CD4-positive, alpha-beta T cell treated with Interleukin-2 at 100 ng/mL for 4 hours (primary cell): ENCODE measurements at places on chromosomes 3 and 15.

GRCh38 chr3:195191580-195191979 lies 79.4 kb downstream of the XXYLT1 start:
- DNase-seq = no peak

- no peak for DNase-seq
Measured at GRCh38 chr3:149815321-149815720, 2.3 kb downstream of the RNF13 start.

GRCh38 chr15:71329497-71330260 lies 214.4 kb downstream of the THSD4 start:
- DNase-seq = no peak

GRCh38 chr3:3628676-3629328 lies 170.4 kb upstream of the LRRN1 start:
- DNase-seq = no peak

GRCh38 chr3:17585394-17586325 lies 156.8 kb downstream of the TBC1D5 start:
- DNase-seq = no peak

GRCh38 chr15:100021653-100022052 lies 288.4 kb upstream of the LYSMD4 start:
- DNase-seq = no peak

GRCh38 chr3:127805026-127805753 lies 17.1 kb downstream of the MGLL start:
- no peak for DNase-seq

DNA sequence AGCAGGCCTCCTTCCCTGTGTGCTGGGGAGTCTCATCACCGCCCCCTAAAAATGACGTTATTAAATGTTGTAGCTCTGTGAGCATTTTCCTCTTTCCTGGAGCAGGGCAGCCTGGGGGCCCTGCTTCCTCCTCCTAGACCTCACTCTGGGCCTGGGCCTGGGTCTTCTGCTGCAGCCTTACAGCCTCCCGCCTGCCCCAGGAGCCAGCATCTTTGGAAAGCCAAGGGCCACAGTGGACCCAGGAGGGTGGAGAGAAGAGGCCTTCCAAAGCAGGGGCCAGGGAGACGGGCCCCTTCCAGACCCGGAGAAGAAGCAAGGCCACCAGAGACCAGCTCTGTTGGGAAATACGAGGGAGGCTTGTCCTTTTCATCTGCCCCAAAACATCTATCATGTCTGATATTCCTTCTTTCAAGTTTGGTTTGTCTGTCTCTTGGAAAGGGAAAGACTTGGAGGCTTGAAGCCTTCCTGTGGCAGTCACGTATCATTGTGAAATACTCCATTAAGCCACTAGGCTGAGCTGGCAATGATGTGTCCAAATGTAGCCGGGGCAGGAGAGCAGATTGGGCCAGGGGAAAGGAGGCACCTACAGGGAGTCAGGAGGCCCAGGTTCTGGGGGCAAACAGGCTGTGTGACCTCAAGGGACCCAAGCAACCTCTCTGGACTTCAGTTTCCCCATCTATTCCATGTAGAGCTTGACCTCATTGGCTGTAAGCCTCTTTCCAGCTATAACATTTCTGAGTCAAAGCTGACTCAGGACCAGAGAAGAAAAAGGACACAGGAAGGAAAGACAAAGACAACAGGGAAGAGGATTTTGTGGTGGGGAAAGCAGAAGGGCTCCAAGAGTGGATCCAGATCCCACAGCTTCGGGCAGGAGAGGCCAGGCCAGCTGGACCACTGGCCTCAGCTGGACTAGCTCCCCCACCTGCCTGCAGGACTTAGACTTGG lies 31.1 kb downstream of the CYP11A1 start:
- DNase-seq = no peak

GRCh38 chr15:93478947-93479346 lies 389.9 kb upstream of the RGMA start:
- no peak for DNase-seq

- DNase-seq = no peak
Measured at GRCh38 chr3:10506696-10507095, 1.3 kb upstream of the ATP2B2 start.

GRCh38 chr15:96728591-96728990 lies 398.1 kb downstream of the NR2F2 start:
- no peak for DNase-seq

DNA sequence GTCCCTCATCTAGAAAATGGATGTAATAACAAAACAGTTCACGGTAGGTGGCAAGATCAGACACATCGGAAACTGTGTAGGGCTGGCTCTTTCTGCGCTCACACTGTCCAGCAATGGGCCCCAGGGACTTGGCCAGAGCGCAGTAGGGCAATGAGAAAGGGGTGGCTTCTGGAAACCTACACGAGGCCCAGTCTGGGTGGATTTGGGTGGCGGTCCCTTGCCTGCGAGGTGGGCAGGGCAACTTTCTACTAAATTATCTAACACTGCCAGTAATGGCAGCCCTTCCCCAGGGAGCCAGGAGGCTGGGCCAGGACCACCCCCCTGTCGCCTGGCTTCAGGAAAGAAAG lies 2.1 kb upstream of the TNK2 start:
- no peak for DNase-seq

GRCh38 chr3:11638495-11639358 lies 5.0 kb downstream of the VGLL4 start:
- DNase-seq = no peak

DNA sequence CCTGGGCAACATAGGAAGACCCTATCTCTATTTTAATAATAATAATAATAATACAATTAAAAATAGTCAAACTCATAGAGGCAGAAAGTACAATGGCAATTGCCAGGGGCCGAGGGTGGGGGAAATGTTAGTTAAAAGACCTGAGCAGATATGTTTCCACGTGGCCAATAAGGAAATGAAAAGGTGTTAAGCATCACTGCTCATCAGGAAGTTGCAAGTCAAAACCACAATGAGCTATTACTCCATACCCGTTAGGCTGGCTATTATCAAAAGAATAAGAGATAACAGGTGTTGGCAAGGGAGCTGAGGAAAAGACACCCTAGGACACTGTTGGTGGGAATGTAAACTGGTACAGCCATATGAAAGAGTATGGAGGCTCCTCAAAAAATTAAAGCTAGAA lies 60.4 kb upstream of the PRSS50 start:
- no peak for DNase-seq

GRCh38 chr3:71142441-71143161 lies 440.9 kb downstream of the FOXP1 start:
- no peak for DNase-seq

DNA sequence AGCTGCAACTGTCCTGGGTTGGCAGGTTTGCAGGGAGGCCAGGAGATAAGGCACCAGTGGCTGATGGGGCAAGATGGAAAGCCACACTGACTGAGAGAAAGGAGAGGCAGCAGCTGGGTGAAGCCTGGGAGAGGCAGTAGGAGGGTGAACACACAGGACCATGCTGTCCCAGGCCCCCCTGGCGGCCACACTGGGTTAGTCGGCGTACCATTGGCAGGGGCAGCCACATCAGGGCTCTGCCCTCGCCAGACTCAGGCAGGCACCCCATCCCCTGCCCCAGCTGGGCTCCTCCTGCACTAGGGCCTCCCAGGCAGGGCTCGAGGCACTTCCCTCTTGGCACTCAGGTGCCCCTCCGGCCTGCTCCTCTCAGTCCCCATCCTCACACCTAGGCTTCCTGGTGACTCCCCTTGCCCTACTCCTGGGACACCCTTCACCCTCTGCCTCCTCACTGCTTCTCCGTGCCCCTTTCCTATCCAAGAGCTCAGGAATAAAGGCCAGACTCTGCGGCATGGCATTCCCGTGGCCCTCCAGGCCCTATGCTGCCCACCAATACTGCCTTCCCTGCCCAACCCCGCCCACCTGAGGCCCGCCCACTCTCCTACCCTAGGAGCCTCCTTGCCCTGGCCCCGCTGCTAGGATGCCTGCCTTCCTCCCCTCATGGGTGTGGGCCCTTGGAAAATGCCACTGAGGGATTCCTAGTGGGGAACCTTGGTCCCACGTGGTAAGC lies 28.7 kb upstream of the DUSP7 start:
- DNase-seq = no peak

- peak; percentile 24 for DNase-seq
Measured at GRCh38 chr3:26712211-26713026, 89.8 kb downstream of the LRRC3B start.

- no peak for DNase-seq
Measured at GRCh38 chr15:76954744-76955143, 23.2 kb downstream of the RCN2 start.

DNA sequence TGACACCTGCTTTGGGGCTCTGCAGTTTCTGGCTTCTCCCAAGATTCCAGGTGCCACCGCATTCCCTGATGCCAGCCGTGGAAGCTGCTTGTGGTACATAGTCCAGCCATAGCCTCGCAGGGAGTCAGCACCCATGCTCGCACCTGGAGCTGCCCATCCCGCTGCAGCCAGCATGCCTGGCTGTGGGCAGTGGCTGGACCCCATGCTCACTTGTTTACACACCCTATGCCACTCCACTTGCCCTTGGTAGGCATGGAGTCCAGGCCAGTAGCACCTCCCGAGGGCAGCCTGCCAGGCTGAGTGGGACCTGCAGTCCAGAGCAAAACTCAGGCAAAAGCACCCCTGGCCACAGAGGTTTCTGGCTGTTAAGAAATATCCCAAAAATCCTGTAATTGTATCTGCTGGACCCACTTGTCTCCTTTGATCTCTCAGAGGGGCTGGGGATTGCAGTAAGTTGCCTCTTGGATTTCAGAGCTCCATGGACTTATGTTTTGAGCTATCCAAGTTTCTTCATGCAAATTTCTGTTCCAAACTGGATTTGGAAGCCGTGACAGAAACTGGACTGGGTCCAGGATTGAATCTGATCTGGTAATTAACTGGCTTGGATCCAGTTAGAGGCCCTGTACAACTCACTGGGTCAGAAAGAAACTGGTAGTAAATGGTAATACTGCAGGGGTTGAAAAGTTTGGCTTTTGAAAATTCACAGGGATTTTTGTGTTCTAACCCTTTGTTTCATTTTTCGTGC lies 149.3 kb downstream of the FMN1 start:
- no peak for DNase-seq

GRCh38 chr3:42213417-42213816 lies 52.6 kb downstream of the CCK start:
- no peak for DNase-seq

GRCh38 chr15:54772663-54773062 lies 424.1 kb downstream of the RSL24D1 start:
- DNase-seq = no peak

GRCh38 chr15:61476741-61477140 lies 247.6 kb upstream of the RORA start:
- no peak for DNase-seq

DNA sequence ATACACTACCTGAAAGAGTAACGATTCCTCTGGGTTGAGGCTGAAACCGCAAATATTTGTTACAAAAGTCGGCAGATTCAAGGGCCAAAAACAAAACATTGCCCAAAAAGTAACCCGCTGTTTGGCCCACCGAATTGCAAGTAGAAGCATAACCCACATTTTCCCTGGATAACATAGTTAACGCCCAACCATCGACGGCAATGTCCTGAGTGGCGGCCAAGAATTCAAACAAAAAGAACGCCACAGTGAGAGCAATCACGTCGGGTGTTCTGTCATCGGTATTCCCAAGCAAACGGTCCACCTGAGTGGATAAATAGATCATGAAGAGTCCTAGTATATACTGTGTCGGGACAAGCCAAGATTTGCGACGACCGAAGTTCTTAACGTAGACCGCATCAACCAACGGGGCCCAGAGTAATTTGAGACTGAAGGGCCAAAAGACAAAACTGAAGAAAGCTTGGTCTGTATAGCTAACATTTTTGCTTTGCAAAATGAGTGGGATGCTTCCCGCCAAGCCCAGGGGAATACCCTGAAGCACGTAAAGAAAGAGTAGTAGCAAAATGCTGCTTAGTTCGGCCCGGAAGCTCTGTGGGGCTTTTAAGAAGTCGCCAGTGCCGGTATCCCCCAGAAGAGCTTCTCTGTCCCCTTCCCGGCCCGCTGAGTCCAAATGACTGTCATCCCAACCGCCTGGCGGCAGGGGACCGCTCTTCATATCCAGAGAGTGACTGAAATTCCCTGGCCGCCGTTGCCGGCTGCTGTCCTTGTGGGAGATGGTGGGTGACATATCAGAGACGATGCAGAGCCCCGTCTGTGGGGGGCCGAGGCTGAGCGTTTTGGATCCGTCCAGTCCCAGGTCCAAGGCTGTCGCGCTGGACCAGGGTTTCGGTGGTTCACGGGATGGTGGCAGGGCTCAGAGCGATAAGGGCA lies 750 bp downstream of the SLC33A1 start:
- no peak for DNase-seq

- no peak for DNase-seq
Measured at GRCh38 chr15:98443526-98443925, 204.8 kb upstream of the IGF1R start.

DNA sequence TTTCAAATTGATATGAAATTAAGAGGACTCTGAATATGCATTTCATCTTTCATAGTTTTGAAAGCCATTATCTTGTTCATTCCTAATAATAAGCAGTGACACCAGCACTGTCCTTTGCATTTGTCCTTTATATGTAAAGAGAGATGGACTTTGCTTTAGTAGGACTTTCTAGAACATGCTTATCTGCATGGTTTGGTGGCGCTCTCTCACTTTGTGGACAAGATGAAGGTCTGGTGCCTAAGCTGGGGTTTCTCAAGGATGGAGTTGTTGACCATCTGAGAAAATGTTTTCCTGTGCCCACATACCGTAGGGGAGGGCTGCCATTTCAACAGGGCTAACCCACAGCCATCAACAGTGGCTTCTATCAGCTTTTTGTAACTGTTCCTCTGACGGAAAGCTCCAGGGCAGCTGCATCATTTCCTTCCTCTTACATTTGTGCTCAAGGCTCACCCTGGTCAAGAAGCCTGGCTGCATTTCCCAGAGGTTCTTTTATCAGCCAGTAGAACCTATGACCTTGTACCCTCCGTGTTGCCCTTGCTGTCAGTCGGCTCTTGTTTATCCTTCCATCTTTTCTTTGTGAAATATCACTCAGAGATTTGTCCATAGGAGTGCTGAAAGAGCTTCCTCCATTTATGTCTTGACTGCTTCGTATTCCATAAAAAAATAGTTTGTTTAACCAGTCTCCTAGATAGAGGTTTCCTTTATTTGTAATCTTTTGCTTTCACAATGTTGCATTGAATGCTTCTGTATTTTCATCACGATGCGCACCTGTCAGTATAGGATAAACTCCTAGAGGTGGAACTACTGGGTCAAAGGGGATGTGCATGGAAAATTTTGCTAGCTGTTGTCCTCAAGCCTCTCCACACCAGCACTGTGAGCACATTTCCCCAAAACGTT lies 44.6 kb downstream of the ABHD2 start:
- no peak for DNase-seq

- no peak for DNase-seq
Measured at GRCh38 chr15:101489599-101490407, at the start of gene PCSK6. Gene PCSK6 (minus strand): TSS chr15:101489707. CDS start chr15:101489670, 37 bp downstream.

GRCh38 chr3:62367763-62368195 lies 5.6 kb downstream of the FEZF2 start:
- DNase-seq = no peak
